ENCODE measurements at places on chromosomes 5 and 9.
A peak's percentile ranks its signal among the peaks of the same experiment; 100 is the strongest.

- DNase-seq: no peak
These were observed 22.1 kb downstream of the IQGAP2 start for GRCh38 chr5:76425146-76425545.

- DNase-seq: no peak
These were observed 108.0 kb upstream of the TARS1 start for GRCh38 chr5:33332804-33333203.

DNA sequence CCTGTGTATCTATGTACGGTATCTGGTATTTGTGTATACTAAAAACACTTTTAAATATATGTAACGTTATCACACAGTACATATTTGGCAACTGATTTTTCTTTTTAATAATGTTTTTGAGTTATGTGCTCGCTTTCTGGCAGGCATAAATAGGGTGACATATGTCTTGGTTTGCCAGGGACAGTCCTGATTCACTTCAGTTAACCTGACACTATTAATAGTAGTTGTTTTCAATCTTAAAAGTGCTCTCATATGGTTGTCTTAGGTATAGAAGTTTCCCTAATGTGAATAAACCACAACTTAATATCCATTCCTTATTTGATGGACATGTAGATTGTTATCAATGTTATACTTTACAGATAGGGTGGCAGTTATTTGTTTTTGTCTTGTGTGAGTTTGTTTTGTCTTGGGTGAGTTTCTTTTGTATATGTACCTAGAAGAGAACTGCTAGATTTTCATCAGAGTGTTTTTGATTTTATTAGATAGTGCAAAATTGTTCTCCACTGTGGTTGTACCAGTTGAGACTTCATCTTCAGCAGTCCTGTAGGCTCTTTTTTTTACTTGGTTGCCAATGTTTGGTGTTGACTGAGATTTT is 7.9 kb downstream of the G3BP1 start:
- DNase-seq: no peak

DNA sequence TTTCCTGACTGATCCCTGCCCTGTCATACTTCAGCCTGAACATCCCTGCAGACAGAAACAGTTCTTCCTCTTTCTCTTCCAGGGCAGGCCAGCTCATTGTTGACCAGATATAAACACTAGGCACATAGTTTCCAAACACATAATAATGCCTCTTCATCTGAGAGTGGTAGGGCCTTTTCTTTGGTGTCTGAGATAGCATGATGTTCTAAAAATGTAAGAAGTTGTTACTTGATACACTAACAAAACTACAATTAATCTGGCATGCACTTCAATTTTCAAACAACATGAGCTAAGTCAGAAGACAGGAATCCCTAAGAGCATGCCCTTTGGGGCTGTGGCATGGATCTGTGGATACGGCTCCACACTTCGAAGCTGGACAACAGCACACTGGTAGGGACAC is 246.6 kb downstream of the SPOCK1 start:
- DNase-seq: no peak

GRCh38 chr9:115517335-115518075 is 399.5 kb upstream of the TNC start:
- DNase-seq: no peak

DNA sequence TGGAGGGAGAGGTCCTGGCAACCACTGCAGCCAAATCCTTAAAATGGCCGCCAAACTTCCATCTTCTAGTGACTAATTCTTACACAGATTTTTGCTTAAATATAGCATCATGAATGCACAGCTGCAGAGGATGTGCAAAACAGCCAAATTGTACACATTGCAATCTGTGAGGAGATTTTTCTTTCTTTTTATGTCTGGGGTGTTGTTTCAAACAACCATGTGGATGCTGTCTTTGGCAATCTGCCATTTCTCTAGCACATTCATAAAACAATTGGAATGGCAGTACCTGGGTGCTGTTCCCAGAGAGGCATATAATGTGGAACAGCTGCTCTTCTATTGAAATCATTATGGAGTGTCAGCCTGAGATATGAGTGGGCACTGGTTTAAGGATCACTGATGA is 1082.9 kb upstream of the SEMA6A start:
- DNase-seq: no peak

- DNase-seq: no peak
These were observed 793.3 kb downstream of the SEMA5A start for GRCh38 chr5:8752595-8752994.

GRCh38 chr9:137026828-137027227 is 1.2 kb downstream of the ABCA2 start:
- no peak for DNase-seq

DNA sequence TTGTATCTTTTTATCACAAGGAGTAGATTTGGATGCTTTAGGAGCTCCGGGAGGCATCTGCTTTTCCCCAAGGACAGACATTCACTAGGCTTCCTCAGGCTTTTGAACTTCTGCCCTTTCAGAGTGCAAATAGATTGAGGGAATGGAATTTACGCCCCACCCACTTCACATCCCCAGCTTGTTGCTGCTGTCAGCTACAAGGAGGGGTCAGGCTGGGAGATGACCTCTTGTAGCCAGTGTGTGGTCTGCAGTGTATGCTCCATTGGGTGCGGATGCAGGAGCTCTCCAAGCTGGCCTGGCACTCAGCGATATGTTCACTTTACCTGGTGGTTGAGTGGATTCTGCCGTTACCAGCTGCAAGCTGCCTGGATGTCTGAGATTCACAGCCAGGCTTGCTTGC is 6.4 kb downstream of the TNFSF15 start:
- no peak for DNase-seq

DNA sequence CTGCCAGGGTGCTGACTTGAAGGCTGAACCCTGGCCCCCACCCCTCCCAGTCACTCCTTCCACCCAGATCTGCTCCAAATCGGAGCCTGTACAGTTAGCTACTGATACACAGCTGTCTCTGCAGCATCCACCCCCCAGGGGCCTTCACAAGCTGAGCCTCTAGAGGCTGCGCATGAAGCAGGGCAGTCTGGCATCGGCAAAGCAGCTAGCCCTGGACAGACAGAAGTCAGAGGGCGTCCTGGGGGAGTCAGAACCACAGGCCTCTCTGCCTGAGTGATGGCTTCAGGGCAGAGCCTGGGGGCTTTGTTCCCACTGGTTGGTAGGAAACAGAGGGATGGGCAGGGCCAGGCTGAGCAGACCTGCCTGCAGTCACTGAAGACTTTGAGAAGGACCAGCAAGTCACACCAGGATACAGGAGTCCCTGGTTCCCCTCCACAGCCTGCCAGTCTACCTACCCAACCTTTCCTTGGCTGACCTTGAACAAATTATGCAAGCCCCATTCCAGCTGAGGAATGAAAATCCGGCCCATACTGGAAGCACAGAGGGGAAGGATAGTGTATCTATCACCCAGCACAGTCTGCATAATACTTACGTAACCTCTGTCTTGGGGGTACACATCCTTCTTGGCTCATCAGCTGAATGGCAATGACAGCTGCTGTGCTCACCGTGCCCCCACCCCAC is 8.8 kb downstream of the VDAC1 start:
- no peak for DNase-seq

GRCh38 chr9:125843646-125844045 is 96.5 kb downstream of the PBX3 start:
- no peak for DNase-seq

- DNase-seq: no peak
These were observed 20.9 kb downstream of the PCSK5 start for GRCh38 chr9:75911390-75911789.

DNA sequence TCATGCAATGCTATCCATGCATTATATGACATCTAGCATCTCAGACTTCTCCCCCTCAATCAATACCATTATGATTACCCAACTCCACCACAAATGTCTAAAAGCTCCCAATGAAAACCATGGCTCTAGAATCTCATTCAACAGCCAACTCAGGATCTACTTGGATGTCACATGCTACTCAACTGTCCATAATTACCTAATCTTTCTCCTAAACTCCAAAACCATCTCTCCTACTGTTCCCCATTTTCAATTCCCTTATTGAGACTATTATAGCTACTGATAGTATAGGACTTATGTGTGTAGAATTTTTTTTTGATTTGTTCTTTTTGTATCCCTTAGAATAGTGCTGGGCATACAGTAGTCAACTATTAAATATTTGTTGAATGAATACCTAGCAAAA is 8.2 kb upstream of the STRBP start:
- DNase-seq: no peak

GRCh38 chr5:137822158-137822764 is 45.4 kb upstream of the MYOT start:
- no peak for DNase-seq

DNA sequence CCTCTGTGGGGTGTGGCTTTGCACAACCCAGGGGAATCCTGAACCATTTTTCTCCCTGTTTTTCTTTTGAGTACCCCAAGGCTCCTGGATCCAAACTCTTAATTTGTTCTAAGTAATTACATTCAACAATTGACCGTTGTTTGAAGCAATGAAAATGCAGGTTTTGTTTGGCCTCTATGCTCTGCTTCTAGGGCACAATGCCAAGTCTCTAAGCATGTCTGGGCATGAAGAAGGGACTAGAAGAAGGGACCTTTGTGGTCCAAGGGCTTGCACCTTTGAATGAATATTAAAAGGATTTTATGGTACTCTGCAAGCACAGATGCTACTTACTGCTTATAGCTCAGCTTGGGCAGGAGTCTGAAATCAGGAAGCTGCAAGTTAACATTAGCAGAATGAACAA is 6.6 kb upstream of the ENC1 start:
- no peak for DNase-seq

- no peak for DNase-seq
These were observed 58.6 kb downstream of the CEP120 start for GRCh38 chr5:123364441-123365155.

GRCh38 chr5:79111387-79111959 is at the start of gene BHMT:
Gene BHMT (plus strand): TSS chr5:79111809. CDS start chr5:79111886, 77 bp downstream.
- no peak for DNase-seq

DNA sequence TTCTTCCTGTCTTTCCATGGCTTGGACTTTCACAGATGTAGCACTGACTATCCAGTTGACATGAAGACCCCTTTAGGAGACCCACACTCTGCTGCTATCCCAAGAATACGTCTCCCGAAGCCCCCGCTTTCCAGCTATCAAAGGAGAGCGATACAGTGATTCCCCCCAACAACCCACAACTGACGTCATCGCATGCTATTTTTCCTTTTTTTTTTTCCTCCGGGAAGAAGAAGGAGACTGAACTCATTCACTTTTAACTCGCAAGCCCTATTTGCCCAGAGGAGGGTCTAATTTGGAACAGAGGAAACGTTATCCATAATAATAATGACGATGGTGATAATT is 2.1 kb downstream of the PAPPA start:
- DNase-seq: no peak

- no peak for DNase-seq
These were observed 11.1 kb upstream of the MLANA start for GRCh38 chr9:5879419-5880181.

DNA sequence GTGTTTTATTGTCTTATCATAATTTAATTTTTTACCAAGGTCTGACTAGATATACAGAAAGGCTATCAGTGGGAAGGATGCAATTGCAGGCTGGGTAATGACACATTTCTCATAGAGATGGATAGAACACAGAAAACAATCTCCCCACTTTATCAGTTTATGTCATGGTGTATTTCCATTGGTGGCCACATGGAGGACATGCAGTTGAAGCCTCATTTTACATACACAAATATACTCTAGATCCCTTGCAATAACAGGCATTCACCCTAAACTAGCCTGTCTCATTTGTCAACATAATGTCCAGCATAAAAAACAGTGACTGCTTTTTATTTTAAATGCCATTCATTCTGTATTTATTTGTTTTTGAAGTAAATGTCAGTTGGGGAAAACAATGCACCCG is 526.3 kb downstream of the GABRG2 start:
- no peak for DNase-seq

DNA sequence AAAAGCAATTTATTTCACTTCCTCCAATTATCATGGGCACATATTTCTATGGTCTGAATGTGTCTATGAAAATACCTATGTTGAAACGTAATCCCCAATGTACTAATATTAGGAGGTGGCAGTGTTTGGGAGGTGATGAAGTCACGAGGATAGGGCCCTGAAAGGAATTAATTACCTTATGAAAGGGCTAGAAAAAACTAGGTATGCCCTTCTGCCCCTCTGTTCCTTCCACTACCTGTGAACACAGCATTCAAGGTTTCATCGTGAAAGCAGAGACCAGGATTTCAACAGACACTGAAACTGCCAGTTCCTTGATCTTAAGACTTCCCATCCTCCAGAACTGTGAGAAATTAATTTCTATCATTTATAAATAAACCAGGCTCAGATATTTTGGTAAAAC is 1037.1 kb upstream of the C9orf72 start:
- DNase-seq: no peak

GRCh38 chr5:143355710-143356109 is 47.8 kb downstream of the NR3C1 start:
- peak; percentile 68 for DNase-seq

DNA sequence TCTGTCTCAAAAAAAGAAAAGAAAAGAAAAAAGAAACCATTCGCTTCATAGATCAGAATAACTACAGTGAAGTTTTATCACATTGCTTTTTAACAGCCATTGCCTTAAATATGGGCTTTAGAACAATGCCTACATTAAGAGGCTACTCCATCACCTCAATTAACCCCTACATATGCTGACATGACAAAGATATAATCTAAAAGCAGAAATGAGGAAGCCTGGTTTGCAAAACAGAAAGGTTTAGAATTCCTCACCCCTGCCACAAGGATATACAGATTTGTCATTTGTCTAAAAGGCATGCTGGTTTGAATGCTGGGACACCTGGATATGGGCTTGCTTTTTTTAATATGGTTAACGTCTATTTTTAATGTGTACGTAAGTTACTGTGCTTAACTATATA is 1353.0 kb upstream of the C9orf72 start:
- DNase-seq: no peak

DNA sequence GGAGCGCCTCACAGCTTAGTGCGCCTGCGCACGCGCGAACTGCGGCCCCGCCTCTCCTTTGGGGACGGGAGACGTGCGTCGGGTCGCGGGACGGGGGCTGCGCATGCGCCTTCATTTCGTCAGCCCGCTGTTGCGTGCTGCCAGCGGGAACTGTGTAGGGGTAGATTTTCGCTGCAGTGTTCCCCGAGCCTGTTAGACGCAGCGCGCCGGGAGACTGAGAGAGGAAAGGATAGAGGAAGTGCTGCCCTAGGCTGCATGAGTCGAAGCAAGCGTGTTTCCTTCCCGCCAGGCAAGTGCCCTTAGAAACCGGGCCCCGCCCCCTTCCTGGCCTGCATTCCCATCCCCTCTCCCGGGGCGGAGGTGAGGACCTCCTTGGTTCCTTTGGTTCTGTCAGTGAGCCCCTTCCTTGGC is 12.3 kb downstream of the ITGA1 start:
- peak; percentile 93 for DNase-seq
